ENCODE measurements at places on chromosomes 7 and 10.

DNA sequence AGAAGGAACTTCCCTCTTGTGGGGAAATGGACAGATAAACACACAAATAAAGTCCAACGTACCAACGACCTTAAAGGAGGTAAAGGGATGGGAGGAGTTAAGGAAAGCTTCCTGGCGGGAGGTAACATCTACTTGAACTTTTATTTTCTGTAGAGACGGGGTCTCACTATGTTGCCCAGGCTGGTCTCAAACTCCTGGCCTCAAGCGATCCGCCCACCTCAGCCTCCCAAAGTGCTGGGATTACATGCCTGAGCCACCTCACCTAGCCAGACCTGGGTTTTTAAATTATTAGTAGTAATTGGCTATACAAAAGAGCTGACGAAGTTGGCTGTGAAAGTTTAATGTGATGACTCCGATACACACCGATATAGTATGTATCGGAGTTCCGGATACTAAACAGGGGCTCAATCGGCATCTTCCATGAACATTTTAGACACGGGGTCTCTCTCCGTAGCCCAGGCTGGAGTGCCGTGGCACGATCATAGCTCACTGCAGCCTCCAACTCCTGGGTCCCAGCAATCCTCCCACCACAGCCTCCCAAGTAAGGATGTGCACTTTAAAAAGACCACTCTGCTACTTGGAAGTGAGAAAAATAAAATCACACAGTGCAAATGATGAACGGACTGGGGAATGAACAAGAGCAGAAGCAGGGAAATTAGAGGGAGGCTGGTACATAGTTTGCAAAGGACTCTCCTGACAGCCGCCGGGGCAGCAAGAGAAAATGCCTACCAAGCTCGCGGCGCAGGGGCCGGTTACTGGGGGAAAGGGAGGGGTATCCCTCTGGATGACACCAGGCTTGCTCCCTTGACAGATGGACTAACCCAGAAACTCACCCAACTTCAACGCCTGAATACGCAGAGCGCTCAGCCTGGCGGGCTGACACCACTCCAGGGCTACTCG, 1.0 kb downstream of the BCL7B start:
- no peak for DNase-seq

DNA sequence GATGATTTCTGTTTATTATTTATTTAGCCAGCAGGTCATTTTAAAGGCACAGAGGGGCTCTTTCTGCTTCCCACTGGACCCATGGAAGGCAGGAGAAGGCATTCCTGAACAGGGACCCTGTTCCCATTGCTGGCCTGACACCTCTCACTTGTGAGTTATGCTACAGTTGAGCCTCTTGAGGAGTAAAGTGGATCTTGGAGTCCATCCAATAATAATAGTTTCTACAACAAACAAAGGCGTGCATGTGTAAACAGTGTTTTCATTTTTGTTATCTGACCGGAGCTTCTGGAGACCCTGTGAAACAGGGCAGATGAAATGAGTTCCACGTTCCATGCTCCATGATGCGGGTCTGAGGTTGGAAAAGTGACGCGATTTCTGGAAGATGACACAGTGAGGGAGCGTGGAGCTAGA, 127.3 kb upstream of the HABP2 start:
- peak; percentile 61 for DNase-seq

GRCh38 chr10:126407831-126408230, 19.6 kb upstream of the ADAM12 start:
- peak; percentile 61 for DNase-seq

DNA sequence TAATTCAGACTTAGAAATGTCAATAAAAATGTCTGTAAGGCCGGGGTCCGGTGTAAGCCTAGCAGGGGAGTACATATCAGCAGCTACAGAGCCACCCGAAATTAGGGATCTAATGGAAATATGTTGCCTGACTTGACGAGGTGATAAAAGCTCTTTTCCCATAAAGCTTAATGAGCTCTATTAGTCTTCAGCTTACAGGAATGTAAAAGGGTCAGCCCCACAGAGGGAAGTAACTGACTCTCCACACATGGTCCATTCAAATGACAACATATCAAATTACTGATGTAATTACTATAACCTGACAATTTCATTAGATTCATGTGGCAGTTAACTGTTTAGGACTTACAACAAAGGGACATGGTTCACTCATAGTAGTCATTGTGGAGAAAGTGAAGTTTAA, 62.3 kb downstream of the ATE1 start:
- DNase-seq, result no peak

GRCh38 chr10:87973635-87974034, 110.2 kb downstream of the PTEN start:
- DNase-seq, result no peak

DNA sequence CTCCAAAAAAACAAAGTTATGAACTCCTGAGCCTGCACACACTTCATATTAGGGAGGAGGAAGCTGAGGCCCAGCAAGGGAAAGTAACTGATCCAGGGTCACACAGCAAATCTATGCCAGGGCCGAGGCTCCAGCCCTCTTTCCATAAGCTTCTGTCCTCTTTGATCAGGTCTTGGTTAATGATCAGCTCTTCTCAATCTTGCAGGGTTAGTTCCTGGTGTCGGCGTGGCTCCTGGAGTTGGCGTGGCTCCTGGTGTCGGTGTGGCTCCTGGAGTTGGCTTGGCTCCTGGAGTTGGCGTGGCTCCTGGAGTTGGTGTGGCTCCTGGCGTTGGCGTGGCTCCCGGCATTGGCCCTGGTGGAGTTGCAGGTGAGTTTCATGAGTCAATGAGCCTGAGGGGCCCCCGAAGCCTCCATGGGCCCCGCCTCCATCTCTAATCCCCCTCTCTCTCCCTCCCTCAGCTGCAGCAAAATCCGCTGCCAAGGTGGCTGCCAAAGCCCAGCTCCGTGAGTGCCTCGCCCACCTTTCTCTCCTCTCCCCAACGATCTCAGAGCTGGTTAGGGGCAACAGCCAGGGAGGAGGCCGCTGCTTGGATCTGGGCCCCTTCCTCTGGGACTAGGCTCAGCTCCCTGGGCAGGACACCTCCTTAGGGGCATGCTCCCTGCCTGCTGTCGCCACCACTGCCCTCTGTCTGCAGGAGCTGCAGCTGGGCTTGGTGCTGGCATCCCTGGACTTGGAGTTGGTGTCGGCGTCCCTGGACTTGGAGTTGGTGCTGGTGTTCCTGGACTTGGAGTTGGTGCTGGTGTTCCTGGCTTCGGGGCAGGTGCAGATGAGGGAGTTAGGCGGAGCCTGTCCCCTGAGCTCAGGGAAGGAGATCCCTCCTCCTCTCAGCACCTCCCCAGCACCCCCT, 23.7 kb upstream of the LIMK1 start:
- DNase-seq, result peak; percentile 77

- no peak for DNase-seq
These were observed 52.6 kb upstream of the TRUB1 start for GRCh38 chr10:114885443-114885842.

DNA sequence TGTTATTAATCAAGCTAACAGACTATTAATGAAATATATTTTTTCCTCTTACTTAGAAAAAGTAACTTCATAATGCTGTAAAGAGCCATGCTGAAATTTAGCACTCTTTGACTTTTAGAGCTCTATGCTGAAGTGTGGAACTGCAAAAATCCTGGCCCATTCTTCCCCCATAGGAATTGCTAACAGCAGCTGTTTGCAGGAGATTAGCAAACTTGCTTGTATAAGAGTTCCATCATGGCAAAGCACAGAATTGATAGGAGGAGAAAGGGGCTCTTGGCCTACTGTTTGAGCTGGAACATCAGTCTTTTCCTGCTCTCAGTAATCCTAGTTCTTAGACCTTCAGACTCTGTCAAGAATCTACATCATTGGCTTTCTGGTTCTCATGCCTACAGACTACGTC, 18.3 kb upstream of the GNAT3 start:
- no peak for DNase-seq

DNA sequence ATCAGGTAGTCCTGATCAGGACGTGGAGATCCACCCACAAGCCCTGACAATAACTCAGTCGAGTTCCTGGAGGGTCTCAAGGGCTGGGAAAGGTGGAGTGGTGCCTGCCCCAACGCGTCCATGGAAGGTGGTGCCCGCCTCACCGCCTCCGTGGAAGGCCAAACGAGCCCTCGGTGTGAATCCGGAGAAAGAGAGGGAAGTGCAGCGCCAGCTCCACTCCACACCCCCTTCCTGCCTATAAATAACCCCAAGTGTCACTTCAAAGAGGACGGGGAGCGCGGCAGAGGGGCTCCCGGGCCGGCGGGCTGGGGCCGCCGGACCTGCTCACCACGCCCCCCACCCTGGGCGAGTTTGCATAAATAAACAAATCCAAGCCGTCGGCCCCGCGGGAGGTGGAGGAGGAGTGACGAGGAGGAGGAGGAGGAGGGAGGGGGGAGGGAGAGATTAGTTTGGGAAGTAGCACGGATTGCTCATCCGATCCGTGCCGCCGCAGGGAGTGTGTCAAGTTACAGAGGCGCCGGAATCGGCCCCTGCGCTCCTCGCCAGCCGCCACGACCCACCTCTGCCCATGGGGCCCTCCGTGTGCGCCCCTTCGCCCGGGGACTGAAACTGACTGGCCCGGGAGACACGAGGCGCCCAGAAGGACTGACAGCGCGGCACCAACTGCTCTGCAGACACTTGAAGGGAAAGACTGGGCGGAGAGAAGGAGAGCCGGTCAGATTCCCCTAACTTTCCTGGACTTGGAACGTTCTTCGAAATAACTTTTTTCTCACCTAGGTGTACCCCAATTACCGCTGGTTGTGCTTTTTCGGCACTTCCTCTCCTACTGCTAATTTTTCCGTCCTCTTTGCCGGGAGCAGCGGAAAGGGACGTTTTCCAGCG, at the start of gene COL13A1:
Gene COL13A1, plus strand, starts transcription at position 473 of the 882 bp plus-strand sequence. CDS start 518 bp downstream, outside the sequence.
- peak; percentile 99 for DNase-seq

- DNase-seq, result no peak
These were observed 958.8 kb upstream of the ZNF722 start for GRCh38 chr7:63039882-63040281.

GRCh38 chr7:133478591-133479135, 225.8 kb downstream of the EXOC4 start:
- no peak for DNase-seq

DNA sequence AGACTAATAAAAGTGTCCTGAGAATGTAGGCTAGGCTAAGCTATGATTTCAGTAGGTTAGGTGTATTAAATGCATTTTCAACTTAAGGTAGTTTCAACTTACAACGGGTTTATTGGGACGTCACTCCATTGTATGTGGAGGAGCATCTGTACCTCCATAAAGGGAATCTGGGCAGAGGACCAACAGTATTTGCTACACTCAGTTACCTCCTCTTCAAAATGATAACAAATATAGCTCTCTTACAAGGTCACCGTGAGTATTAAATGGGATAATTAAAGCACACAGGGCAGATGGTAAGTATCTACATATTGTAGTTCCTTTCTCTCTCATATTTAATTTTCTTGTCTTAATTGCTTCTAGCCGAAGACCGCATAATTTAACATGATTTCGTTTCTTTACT, 59.0 kb upstream of the FGL2 start:
- no peak for DNase-seq

- no peak for DNase-seq
These were observed 13.5 kb downstream of the BHLHA15 start for GRCh38 chr7:98224701-98225181.

- DNase-seq, result no peak
These were observed 60.3 kb downstream of the RASGEF1A start for GRCh38 chr10:43206391-43207235.

- DNase-seq, result no peak
These were observed 291.0 kb upstream of the KMT2E start for GRCh38 chr7:104723001-104723400.

- peak; percentile 78 for DNase-seq
These were observed 14.7 kb downstream of the LZTS2 start for GRCh38 chr10:101014230-101014884.

DNA sequence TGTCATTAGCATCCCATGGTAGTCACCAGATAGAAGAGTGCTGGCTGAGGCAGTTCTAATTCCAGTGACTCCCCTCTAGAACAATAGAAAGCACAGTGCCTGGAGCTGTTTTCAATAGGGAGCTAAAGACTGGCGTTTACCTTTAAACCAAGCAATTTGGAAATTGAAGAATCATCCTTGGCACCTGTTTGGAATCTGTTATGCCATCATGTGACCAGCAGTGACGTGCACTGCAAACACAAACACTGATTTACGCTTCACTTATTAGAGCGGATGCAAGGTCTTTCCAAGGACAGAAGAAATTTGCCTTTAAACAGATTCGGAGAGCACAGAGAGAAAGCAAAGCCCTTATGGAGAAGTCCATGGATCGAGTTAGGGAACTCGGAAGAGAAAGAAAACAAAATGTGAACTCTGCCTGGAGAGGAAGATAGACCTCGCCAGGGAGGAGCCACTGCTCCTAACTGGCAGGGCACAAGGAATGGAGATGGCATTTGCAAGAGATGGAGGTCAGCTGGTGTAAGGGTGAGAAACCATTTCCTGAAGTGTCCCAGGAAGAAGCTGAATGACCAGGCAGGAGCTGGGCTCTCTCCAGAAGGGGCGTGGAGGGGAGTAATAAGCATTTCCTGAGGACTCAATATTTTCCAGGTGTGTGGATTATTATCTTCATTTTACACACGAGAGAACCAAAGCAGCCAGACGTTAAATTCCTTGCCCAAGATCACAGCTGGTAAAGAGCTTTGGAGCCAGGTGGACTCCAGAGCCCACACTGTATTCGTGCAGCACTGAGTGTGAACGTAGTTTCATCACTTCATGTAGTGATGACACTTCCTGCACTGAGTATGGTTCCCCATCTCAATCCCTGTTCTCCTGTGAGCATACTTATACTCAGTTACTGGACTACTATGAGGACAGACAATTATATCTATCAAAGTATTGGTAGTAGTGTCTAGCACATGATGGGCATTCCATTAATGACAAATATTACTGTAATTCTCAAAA, 97.7 kb downstream of the CUBN start:
- no peak for DNase-seq

DNA sequence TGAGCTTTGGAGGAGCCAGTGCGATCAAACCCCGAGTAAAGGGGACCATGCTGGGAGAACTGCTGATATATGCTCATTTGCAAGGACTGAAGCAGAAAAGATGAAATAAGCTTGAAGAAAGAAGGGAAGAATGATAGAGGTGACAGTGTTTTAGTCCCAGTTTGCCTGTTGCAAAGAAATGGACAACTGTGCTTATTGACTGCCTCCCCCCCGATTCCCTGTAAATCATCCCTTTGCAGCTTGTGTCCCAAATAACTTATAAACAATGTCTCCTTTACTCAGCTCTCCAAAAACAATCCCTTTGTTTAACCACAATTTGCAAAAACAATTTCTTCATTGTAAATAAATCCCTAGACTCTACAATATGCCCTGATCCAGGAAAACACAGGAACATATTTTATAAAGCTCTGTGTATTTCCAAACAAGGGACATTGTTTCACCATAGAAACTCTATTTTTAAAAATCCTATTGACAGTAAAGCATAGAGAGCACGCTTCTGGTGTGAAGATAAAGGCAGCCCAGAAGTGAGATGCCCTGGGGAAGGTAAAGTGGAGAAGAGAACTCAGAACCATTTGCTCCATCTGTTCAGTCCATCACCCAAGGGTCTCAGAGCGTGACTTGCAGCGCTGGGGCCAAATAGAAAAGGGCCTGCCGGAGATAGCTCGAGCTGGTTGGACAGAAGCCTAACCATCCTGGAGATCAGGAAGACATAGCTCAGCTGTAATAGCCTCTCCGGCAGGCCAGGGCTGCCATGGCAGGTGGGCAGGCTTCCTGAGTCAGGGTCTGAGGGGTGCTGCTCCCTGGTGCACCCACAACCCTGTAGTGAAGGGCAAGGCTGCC, 280.5 kb downstream of the WDR11 start:
- DNase-seq, result no peak
